Fibroblast of skin of back (primary cell): ENCODE measurements at places on chromosomes 2 and 18.

DNA sequence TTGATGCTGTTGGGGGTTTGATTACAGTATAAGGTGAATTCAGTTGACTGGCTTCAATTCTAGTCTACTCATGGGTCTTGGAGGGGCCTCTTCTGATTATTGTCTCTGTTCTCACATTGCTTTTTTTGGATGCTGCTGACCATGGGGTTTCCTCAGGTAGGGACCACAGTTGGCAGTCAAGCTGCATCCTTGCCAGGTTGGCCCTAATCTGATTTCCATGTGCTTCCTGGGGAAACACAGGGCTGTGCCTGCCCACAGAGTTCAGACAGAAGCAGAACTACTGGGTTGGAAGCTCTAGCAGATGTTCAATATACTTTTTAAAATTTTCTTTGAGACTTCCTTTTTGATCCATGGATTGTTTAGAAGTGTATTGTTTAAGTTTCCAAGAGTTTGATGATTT is 227.3 kb downstream of the XIRP2 start:
- DNase-seq = no peak

- no peak for DNase-seq
Observed at GRCh38 chr18:37529296-37529695, 36.3 kb downstream of the CELF4 start.

GRCh38 chr2:128556633-128557032 is 238.0 kb upstream of the HS6ST1 start:
- DNase-seq = no peak

GRCh38 chr2:133458280-133458679 is 110.0 kb downstream of the NCKAP5 start:
- peak; percentile 52 for DNase-seq

- no peak for DNase-seq
Observed at GRCh38 chr2:180334514-180334913, 327.4 kb upstream of the CWC22 start.

GRCh38 chr2:2846332-2847208 is 515.5 kb upstream of the MYT1L start:
- DNase-seq = no peak

DNA sequence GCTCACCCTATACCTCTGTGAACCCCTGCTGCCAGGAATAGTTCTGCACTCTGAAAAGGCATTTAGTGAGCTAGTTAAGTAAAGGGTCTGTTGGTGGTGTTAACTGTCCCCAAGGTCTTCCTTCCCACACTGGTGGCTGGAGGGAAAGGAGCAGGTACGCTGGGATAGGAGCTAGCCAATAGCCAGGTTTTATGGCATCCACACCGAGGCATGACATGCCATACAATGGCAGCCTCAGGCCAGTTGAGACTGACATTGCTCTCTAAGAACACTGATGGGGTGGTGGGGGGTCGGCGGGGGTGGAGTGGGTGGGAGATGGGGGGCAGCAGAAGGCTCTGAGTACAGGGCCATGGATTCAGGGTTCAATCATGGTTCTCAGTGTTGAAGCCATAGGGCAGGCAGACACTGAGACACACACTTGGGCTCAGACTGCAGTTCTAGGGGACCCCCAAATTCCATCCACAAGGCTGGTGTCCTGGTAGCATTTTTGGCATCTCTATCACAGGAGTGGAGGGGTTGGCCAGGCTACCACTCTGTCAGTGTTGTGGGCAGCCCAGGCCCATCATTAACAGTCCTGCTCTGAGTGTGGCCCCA is 136.0 kb downstream of the CTIF start:
- no peak for DNase-seq

- DNase-seq = no peak
Observed at GRCh38 chr2:223519471-223519870, 82.7 kb downstream of the SCG2 start.

- DNase-seq = no peak
Observed at GRCh38 chr2:85564144-85564563, 2.9 kb upstream of the GGCX start.

DNA sequence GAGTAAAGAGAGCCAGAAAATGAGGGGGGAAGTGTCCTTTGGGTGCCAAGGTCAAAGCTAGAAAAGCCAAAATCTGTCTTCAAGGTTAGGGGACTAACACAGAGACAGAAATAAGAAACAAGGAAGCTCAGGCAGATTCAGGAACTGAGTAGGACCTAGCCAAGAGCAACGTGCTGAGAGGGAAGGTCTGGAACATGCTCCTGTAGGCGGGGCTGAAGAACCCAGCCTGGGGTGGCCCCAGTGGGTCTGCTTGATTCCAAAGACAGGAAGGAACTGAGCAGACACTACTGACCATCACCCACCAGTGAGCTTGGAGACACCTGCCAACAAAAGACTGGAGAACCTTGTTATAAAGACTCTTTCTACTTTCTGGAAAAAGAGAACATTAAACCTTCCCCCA is 105.1 kb downstream of the SP3 start:
- DNase-seq = no peak

GRCh38 chr2:217834057-217834620 is 168.7 kb downstream of the TNS1 start:
- no peak for DNase-seq

GRCh38 chr18:48158721-48159120 is 228.3 kb upstream of the SMAD2 start:
- DNase-seq = no peak

DNA sequence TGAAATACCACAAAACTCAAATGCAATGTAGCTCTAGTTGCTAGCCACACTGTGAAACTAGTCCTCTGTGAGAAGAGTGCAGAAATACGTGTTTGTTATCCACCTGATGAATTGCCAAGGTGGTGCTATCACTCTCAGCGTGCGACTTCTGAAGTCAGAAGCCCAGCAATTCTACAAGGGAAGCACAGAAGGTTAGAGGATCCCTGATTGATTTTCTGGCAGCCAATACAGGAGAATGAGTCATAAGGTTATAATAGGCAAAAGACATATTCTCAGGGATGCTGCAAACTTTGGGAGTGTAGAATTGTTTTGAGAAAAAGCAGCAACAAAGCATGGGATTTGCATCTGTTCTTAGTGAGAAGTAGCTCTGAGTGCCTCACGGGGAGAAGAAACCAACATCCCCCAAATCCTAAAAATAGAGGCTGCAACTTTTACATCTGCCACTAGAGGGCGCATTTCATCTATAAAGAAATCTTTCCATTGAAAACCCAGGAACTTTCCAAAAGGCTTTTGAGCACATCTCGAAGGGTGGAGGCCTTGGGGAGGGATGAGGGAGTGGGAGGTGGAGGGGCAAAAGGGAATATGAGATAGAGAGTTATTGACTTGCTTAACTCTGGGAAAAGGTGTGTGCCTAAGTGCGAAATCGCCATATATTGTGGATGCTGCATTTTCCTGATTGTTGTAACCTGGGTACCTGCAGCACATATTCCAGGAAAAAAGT is 78.0 kb downstream of the TMEM182 start:
- peak; percentile 34 for DNase-seq

- no peak for DNase-seq
Observed at GRCh38 chr2:104788742-104789455, 65.0 kb upstream of the POU3F3 start.

DNA sequence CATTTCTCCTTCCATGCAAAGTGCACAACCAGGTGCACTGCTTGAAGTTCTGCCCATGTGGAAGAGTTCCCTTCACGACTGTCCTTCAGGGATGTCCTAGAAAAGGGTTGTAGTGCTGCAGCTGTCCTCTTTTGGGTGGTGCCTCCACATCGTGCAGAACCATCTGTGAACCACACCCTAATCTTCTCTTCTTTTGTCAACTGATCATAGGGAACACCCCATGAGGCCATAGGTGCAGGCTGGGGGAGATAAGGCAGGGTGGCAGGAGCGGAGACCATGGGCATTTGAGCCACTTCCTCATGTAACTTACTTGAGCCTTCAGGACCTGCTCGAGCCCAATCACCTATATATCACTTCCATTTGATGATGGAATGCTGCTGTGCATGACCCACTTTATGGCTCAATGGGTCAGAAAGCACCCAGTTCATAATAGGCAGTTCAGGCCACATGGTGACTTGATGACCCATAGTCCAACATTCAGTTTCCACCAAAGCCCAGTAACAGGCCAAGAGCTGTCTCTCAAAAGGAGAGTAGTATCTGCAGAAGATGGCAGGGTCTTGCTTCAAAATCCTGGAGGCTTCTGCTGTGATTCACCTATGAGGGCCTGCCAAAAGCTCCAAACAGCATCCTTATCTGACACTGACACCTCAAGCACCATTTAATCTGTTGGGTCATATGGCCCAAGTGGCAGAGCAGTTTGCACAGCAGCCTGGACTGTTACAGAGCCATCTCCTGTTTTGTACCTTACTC is 84.7 kb upstream of the CYRIA start:
- DNase-seq = no peak

DNA sequence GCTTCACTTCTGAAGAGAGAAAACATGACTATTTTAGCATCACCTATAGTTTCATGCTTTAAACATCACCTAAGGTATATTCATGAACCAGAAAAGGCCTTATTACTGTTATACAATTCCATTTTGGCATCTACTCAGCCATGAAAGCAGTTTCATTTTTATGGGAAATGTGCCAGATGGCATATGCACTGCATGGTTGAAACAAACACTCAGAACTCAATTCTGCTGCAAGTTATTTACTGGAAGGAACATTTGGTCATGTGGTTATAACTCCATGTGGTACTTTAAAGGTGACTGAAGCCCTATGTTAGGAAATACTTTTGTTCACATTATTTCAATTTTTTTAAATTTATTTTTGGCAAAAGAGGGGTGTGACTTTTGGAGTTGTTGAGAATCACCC is 287.5 kb upstream of the CRIM1 start:
- no peak for DNase-seq

GRCh38 chr2:176516051-176516602 is 246.9 kb downstream of the MTX2 start:
- no peak for DNase-seq

DNA sequence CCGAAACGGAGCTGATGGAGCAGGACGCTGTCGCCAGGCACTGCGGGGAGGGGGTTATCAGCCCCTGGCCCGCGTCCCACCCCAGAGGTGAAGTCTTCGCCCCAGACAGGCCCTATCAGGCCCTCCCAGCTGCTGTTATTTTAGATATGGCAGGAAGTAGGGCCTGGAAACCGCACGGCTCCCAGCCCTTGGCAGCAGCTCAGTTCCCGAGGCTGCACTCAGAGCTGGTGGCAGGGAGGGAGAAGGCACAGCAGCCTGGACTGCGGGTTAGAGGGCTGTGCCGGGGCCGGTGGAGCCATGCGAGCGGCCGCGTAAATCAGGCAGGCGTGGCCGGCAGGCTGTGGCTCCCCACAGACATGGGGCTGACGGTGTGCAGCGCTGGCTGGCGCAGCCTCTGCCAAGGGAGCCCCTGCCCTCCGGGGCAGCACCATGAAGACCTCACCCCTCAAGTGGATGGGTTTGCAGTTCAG is 111.4 kb downstream of the NFATC1 start:
- DNase-seq = peak; percentile 73

DNA sequence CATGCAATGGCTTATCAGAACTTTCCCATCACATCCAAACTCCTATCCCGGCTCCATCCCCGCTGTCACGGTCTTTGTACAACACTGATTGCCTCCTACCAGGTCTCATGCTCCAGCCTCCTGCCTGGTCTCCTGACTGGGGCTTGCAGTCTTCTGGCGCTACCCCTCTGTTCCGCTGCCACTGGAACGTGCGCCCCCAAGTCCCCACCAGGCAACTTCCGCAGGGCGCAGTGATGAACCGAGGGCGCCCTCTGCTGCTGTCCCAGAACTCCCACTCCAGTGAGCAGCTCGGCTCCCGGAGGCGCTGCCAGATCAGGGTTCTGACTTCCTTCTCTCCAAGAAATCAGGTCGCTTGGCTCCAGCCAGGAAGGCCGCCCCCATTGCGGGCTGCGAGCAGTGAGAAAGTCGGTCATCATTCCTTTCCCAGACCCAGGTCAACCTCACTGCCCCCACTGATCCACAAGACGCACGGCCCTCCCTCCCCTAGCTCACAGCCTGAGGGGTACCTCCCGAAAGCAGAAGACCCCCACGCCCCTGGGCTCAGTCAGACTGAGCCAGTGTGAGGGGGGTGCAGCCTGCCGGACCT is 43.9 kb upstream of the RAB11FIP5 start:
- peak; percentile 64 for DNase-seq

- no peak for DNase-seq
Observed at GRCh38 chr2:164593959-164594358, 27.3 kb downstream of the GRB14 start.

GRCh38 chr2:191530618-191531017 is 147.3 kb upstream of the NABP1 start:
- no peak for DNase-seq

DNA sequence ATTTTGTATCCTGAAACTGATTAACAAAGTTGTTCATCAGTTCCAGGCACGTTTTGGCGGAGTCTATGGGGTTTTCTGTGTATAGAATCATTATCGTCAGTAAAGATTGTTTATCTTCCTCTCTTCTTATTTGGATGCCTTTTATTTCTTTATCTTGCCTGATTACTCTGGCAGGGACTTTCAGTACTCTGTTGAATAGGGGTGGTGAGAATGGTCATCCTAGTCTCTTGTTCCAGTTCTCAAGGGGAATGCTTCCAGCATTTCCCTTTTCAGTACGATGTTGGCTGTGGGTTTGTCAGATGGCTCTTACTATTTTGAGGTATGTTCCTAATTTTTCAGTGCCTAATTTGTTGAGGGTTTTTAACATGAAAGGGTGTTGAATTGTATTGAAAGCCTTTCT is 14.0 kb upstream of the SPDYA start:
- DNase-seq = no peak

DNA sequence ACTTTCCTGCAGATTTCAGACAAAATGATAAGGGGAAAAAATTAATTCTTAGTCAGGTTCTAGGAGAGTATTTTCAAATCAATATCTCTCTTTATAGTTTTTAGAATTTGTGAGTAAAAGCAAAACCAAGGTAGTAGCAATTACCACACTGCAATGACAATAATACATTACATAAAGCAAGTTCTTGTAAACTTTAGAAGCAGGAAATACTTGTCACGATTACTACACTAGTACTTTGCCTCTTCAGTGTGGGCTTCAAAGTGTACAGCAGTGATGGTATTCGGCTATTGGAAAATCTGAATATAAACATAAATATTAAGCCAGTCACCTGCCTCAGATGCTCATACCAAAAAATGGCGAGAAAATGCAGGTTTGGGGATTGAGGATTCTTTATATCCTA is 81.0 kb downstream of the ALPK2 start:
- DNase-seq = no peak

GRCh38 chr2:135829378-135830135 is 7.4 kb downstream of the LCT start:
- DNase-seq = no peak

DNA sequence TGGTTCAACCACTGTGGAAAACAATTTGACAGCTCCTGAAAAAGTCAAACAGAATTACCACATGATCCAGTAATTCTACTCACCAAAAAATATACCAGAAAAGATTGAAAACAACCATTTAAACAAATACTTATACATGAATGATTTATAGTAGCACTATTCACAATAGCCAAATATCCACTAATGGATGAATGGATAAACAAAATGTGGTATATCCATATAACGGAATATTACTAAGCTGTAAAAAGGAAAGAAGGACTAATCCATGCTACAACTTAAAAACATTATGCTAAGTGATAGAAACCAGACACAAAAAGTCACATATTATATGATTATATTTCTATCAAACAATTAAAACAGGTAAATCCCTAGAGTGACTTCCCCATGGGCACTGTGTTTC is 131.5 kb downstream of the SPOPL start:
- no peak for DNase-seq

GRCh38 chr2:149421791-149422190 is 91.4 kb downstream of the LYPD6 start:
- DNase-seq = no peak
